ENCODE measurements at places on chromosomes 2 and 18.

- DNase-seq: no peak
These were observed 53.7 kb upstream of the LRRC30 start for GRCh38 chr18:7177116-7177744.

GRCh38 chr18:23238651-23239349 is 103.5 kb downstream of the CABLES1 start:
- DNase-seq: no peak

- DNase-seq: no peak
These were observed 61.8 kb downstream of the ACAA2 start for GRCh38 chr18:49751427-49752094.

DNA sequence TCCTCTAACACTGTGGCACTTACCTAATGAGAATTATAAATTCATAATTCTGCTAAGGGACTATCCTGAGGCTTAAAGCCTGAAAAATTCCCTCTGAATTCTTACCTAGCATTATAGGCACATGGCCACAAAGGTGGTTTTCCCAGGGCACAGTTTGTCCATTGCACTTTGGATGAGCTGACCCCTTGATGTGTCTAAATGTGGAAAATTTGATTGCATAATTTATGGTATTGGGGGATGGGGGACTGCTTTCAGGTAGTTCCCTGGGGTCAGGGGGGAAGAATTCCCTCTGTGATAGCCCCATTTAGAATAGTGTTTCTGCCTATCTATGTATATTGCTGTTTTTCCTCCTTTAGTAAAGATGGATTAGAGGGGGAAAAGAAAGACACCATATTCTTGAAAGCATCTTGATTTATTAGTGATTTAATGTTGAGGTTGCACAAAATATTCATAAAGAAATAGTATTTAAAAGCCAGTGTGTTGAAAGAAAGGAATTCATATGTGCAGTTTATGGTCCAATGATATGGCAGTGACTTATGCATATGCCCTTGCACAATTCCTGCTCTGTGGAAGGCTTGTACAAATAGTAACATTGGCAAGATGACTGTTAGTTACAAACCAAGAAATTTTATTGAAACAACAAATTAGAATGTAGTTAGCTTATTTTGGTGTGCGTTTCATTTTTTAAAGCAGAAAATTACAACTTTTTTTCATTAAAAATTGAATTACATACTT is 8.7 kb upstream of the HTR2B start:
- no peak for DNase-seq

DNA sequence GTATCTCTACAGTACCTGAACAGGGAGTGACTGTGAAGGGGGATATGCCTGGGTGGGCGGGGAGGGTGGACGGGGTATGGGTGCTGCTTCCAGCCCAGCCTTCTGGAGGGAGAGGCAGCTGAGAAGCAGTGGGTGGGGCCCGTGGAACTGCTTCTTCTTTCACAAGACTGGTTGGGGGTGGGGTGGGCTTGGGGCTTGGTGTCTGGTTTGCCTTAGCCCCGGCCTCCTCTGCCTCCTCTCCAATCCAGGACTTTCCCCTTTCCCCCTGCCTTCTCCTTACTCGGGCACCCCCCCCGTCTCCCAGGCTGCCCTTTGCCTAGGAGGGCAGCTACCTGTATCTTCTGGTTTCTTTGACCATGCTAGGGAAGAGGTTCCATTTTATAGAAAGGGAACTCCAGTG is 233.4 kb downstream of the DYSF start:
- DNase-seq: no peak

GRCh38 chr2:98822301-98823164 is 91.6 kb upstream of the MGAT4A start:
- DNase-seq: peak; percentile 48

GRCh38 chr2:169362894-169363559 is 693 bp upstream of the LRP2 start:
- no peak for DNase-seq

- DNase-seq: no peak
These were observed 414.9 kb upstream of the FSHR start for GRCh38 chr2:49569176-49569575.

Data from stimulated activated CD4-positive, alpha-beta T cell treated with anti-CD3 and anti-CD28 coated beads, Interleukin-1b, Interleukin-23, amount 100 ng/mL, for 1 hour (primary cell).